ENCODE measurements at places on chromosomes 3 and 15. TPM values are rescaled to one million over a fixed set of nuclear protein-coding genes. Genes with fewer than 3 reads are reported as not detected.

GRCh38 chr3:59401924-59402323, 352.1 kb upstream of the CFAP20DC start:
- no peak for DNase-seq

- no peak for DNase-seq
Observed at GRCh38 chr3:54536450-54536849, 391.4 kb downstream of the LRTM1 start.

DNA sequence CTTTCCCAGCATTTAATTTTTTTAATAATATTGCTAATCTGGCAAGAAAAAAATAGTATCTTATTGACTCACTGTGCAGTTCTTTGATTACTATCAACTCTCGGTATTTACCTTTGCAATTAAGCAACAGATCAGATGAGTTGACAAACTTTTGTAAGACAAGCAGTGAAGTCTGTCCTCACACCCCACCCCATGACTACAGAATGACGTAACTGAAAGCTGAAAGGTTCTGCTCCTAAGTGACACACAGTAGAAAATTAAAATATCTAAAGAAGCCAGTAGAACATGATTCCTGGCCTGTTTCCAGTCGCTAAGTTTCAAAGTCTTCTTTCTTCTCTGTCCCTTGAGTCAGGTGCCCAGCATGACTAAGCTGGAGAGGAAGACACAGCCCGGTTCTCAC, 135.5 kb downstream of the STT3B start:
- no peak for DNase-seq

DNA sequence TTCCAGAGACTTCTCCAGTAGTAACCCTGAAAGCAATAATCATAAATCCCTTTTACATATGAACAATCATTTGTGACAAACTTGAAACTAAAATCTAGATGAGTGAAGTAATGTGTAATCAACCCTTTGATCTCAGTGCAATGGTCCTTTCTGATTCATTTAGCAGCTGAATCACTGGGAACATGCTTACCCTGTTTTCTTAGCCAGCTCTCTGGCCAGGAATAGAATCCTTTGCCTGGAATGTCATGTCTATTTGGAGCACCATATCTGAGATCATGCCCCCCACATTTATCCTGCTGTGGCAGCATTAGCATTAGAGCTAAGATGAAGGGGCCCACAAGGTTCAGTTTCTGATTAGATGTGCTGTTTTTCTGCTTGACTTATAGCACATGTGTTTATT, 309.8 kb downstream of the OXSM start:
- DNase-seq, result no peak

DNA sequence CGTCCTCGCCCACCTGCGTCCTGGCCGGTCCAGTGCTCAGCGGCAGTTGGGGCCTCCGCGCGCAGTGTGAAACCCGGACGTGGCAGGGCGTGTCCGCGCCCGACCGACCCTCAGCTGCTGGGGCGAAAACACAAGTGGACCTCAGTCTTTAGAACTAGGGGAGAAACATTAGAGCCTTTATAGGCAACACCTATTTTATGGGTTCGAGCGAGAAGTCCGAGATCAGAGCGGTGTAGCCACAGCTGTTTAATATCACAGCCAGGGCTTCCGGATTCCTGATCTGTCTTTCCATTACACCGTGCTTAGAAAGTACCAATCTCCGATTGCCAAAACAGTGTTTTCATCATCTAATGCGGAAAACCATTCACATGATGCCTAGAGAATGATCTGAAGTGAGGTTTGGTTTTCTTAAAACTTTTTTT, 506 bp downstream of the RAD51 start:
- DNase-seq, result no peak

DNA sequence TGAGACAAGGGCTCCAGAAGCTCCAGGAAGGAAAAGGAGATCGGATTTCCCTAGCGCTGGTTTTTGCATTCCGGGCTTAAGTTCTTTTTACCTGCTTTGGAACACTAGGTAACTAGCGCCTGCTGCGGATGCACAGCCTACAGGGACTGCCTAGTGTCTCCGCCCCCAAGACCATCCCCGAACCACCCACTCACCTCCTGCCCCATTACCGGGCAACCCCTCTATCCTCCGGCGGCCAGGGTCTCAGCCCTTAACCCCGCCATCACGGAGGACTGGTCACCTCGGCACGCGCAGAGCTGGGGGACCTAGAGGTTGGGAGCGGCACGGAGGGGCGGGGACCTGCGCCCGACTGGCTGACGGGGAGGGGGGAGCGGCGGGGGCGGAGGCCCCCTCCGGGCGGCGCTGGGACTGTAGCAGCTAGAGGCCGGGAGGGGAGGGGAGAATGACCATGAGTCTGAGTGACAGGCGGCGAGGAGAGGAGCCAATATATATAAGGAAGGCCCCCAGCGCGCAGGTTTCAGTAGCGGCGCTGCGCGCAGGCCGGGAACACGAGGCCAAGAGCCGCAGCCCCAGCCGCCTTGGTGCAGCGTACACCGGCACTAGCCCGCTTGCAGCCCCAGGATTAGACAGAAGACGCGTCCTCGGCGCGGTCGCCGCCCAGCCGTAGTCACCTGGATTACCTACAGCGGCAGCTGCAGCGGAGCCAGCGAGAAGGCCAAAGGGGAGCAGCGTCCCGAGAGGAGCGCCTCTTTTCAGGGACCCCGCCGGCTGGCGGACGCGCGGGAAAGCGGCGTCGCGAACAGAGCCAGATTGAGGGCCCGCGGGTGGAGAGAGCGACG, at the start of gene DLL4:
Gene DLL4, plus strand, starts transcription at position 520 of the 839 bp plus-strand sequence. CDS start 329 bp downstream, outside the sequence.
- DNase-seq, result peak; percentile 91

DNA sequence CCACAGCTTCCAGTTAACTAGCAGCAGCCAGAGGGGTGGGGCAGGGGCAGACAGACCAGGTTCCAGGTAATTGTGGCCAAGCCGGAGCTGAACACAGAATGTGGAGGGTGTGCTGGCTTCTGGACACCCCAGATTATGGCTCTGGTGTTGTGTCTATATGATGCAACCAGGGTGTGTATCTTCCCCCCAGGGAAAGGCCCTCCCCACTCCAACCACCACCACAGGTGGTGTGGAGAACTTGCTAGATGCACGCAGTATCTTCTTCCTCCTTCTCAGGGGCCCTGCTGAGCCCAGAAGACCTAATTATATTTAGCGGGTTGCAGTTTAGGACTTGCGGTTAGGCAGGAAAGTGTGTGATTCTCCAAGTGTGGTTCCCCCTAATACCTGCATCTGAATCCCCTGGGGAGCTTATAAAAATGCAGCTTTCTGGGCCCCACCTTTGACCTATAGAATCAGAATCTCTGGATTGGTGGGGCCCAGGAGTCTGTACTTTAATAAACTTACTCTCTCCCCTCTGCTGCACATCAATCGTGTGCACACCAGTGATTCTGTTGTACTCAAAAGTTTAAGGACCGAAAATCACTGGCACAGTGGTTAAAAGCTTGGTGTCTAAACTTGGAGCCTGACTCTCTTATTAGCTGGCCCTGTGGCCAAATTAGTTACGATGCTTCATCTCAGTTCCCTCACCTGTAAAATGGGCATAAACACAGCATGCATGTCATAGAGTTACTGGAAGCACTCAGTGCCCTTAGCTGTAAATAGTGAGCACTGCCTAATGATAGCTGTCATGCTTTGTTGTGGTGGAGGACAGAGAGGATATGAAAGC, 379.1 kb upstream of the PROK2 start:
- DNase-seq, result no peak

GRCh38 chr3:119967353-119968006, 126.8 kb downstream of the GSK3B start:
- DNase-seq, result no peak

DNA sequence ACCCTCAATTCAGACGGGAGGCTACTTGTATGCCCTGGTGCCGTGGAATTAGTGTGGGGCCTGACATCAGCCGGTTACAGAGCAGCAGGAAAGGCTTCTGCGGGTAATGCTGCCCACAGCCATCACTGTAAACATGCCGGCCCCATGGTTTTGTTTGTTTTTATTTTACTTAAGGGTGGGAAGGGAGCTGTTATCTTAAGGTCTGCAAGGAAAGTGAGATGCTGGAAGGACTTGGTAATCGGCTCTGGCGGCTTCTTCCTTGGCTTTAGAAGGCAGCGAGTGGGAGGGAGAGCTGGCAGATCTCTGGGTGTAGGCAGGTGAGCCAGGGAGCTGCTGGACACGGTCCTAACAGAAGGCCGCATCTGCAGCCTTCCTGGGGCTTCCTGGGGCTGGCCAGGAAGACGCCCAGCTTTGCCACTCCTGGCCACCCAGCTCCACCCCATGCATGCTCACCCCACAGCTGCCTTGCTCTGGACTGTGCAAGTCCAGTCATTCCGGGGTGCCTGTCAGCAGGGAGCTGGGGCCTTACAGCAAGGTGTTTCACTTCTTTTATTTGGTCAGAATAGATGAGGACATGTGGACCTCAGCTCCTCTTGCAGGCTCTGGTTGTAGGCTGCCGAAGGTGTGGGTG, 54.1 kb upstream of the FURIN start:
- DNase-seq, result no peak

DNA sequence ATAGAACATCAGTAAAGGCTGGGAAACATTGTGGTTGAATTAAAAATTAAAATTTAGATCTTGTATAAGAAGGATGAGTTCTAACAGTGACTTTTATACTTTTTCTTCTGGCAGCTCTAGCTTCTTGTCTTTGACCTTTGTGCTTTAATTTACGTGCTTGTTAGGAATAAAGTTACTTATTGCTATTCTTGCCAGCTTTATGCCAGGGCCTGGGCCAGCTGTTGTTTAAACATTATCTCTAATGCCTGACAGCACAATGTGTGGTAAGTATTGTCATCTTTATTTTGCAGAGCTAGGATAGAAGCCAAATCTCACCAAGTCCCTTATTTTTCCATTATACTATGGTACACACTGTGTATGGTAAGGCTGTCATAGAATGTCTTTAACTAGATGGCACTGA, 766.7 kb upstream of the GOLIM4 start:
- DNase-seq, result no peak

GRCh38 chr15:67036775-67037555, 28.4 kb upstream of the SMAD3 start:
- DNase-seq, result no peak

GRCh38 chr15:88702983-88703382, 64.2 kb downstream of the ISG20 start:
- no peak for DNase-seq

- DNase-seq, result no peak
Observed at GRCh38 chr3:33430571-33430970, 9.6 kb downstream of the UBP1 start.

- no peak for DNase-seq
Observed at GRCh38 chr15:56765251-56765650, 31.9 kb upstream of the ZNF280D start.

The ARGFX gene
- total RNA-seq, result not detected

The IGSF11 gene
- total RNA-seq, result not detected

Measured in mucosa of descending colon (tissue), 3 donors.